BE2C (cell line): ENCODE measurements at places on chromosomes 7 and 10.

DNA sequence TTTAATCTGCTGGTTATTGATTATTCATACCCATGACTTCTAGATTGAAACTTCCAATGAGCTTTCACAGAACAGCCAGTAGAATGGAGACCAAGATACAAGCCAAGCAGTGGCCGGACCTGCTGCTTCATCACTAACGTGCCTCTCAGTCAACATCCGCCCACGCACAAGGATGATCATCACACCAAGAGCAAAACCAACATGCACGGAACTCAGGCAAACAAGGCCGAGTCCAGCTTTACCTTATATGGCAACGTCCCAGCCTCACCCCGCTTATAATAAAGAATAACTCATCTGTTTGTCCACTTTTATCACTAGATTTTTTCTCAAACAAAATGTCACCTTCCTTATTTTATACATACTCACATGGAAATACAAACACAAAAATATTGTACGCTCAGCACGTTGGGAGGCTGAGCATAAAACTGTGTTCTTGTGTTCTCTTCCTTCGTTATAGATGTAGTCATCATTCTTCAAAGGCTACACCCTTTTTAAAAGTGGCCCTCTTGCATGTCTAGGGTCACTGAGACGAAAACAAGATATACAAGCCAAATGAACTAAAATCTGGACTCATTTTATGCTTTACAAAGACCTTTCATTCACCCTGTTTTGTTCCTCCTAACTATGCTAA lies 122.7 kb downstream of the SFMBT2 start:
- no peak for DNase-seq

GRCh38 chr10:46550795-46551700 lies 5.4 kb downstream of the GPRIN2 start:
- DNase-seq = peak; percentile 7

DNA sequence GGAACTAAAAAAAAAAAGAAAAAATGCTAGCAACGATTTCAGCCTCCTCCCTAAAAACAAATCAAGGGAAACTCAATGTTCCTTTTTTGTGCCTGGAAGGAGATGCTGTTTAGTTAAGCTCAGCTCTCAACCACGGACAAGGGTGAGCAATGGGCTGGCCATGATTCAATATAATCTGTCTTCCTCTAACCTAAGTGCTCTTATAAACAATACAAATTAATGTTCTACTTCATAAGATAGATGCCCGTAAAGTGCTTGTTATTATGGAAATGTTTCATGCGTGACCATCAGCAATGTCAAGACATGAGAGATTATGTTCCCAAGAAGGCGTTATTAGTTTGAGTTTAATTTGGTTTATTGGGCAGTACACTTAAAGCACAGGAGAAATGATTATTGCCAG lies 320.3 kb downstream of the SFMBT2 start:
- DNase-seq = no peak

DNA sequence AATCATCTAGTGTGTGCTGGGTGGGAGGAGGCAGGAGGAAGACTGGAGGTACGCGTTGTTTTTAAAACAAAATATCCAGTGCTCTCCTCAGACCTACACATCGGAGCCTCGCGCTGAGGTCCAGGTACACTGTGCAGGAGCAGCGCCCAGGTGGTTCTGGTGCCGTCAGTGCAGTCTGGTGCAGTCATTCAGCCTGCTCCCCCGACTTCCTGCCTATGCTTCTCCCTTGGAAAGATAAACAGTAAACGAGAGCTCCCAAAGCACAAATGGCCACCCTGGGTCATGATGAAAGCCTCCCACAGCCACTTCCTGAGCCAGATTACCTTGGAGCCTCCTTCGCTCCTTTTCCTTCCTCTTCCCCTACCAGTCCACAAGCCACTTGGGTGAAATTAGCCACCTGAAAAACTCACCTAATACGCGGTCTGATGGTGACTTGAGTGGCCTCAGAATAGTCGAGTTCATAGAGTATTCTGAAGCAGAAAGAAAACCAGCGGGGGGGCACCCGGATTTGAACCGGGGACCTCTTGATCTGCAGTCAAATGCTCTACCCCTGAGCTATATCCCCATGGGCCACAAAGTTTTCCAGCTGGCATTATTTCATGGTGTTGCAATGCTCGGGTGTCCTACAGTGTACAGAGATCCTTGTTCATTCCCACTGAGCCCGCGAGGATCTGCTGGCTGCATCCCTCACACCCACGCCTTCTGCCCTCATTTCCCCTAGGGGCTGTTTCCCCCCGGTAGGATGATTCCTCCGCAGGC lies 82.5 kb downstream of the ZNF467 start:
- peak; percentile 80 for DNase-seq

DNA sequence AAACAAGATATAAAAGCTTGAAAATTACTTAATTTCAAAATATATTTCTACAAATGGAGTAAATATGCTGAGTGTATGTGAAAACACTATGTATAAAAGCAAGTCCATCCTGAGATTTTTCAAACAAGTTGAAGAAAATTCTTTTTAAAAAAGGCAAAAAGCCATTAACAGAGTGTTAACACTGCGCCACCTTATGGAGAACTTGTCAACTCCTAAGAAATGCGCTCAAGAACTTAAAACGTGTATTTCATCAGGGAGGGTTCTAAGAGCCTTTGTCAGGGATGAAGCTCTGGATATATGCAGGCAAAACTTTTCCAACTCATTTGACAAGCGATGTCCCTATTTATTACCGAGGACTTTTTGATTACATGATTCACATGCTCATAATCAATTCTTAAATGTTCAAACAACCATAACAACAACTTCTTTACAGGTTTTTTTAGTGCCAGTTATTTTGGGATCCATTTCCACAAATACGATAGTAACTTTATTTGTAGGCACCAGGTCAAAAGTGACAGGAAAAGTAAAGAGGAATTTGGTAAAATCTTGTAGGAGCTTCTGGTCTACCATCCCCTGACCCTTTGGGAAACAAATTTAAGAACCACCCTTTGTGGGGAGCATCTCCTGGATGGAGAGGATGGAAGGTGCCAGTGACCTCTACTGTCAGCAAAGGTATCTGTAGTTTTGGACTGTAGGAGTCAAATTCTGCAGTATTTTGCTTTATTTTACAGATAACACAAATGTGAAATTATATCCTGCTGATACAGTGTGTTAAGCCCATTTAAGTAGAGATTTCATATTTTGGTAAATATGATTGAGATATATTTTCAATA lies 23.2 kb downstream of the CALCR start:
- peak; percentile 22 for DNase-seq

GRCh38 chr7:113085781-113086390 lies 741 bp downstream of the GPR85 start:
- no peak for DNase-seq

DNA sequence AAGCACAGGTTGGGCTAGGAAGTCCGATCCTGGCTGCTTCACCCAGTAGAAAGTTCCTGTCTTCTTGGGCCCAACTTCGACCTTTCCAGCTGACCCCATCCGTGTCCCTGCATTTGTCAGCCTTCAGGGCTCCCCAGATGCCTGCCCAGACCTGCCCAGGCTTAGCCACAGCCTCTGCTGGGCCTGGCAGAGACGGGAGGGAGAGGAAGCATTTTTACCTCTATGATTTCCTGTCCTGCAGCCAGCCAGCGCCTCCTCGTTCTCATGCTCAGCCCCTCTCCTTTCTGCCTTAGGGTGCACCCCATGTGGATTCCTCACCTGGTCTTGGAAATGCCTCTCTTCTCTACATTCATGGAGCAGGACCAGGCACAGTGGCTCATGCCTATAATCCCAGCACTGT lies 3.7 kb downstream of the METTL27 start:
- no peak for DNase-seq

DNA sequence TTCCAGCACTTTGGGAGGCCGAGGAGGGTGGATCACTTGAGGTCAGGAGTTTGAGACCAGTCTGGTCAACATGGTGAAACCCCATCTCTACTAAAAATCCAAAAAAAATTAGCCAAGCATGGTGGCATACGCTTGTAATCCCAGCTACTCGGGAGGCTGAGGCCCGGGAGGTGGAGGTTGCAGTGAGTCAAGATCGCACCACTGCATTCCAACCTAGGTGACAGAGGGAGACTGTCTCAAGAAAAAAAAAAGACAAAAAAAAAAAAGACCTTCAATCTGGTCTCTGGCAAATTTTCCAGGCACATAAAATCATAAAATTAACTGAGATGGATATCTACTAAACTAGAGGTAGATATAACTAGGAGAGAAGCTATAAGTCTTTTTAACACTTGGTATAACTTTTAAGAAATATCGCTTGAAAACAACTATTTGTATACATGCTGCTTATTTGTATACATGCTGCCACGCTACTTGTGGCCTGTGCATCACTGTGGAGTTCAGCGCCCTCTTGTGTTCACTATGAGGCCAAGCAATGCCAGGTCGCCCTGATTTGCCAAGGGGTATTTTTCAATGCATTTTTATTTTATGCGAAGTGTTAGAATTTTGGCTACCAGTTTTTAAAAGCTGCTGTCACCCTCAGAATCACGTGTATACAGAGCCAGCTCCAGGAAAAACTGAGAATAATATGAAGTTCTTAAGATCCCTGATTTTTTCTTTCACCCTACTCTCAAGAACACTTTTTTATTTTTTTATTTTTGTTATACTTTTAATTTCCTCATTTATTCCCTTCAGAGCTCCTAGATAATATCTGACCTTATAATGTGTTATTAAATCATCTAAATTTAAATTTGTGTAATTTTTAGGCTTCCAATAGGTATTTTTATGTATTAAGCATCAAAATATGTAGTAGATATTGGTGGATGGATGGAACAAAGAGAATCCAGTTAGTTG lies 26.7 kb downstream of the CYCS start:
- peak; percentile 64 for DNase-seq

GRCh38 chr10:32937911-32938424 lies 20.1 kb downstream of the ITGB1 start:
- DNase-seq = no peak

DNA sequence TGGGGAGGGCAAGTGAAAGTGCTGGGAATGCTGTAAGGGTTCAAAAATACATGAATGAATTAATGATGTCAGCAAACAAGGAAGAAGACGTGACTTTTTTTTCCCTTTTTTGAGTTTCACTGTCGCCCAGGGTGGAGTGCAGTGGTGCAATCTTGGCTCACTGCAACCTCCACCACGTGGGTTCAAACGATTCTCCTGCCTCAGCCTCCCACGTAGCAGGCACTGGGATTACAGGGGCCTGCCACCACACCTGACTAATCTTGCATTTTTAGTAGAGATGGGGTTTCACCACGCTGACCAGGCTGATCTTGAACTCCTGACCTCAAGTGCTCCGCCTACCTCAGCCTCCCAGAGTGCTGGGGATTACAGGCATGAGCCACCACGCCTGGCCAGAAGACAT lies 30.0 kb downstream of the DENND10 start:
- no peak for DNase-seq

GRCh38 chr10:74103560-74104258 lies 46.9 kb downstream of the AP3M1 start:
- no peak for DNase-seq

GRCh38 chr10:4708123-4708759 lies 117.8 kb upstream of the AKR1E2 start:
- DNase-seq = peak; percentile 36

- no peak for DNase-seq
Observed at GRCh38 chr10:123413353-123413752, 252.8 kb upstream of the GPR26 start.

DNA sequence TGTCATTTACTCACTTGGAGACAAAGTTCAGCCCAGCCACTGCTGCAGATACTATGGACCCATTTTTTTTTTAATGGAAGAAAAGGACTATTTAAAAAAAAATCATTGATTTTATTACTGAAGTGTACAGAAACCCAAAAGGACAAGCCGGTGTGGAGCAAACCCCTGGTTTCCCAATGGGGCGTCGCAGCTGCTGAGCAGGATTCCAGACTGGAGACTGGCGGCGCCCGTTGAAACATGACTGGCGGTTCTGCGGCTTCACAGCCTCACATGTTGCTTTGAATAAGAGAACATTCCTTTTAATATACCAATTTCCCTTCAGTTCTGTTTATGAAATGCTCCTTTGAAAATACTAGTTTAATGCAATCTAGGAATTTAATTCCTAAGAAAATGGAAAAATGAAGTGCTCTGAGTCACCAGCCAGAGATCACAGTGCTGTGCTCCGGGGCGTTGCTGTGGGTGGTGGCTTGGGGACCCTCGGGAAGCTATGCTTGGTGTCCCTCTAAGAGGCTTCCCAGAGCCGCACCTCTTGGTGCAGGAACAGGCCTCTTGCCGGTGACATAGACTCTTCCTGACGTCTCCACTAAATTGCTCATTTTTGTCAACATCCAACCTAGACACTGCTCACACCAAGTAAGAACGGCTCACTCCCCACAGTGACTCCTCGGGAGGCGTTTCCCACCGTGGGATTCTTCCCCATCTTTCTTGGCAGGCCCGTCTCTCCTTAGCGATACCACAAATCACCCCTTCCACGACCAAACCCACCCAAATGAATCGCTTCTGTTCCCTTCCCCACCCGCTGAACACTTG lies 12.0 kb upstream of the VIPR2 start:
- no peak for DNase-seq

DNA sequence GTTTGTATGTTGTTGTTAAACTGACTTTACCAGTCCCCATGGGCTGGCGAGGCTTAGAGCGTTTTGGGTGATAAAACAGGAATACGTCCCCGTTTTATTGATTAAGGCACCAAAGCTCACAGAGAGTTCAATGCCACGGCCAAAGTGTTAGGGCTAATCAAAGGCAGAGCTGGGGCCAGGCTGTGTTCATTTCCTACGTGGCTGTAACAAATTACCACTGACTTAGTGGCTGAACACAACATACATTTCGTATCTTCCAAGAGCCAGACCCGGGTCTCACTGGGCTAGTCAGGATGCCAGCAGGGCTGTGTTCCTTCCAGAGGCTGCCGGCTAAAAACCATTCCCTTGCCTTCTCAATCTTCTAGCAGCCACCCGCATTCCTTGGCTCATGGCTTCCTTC lies 94.4 kb upstream of the HABP2 start:
- no peak for DNase-seq

- no peak for DNase-seq
Observed at GRCh38 chr7:122457325-122457724, 152.8 kb upstream of the FEZF1 start.

DNA sequence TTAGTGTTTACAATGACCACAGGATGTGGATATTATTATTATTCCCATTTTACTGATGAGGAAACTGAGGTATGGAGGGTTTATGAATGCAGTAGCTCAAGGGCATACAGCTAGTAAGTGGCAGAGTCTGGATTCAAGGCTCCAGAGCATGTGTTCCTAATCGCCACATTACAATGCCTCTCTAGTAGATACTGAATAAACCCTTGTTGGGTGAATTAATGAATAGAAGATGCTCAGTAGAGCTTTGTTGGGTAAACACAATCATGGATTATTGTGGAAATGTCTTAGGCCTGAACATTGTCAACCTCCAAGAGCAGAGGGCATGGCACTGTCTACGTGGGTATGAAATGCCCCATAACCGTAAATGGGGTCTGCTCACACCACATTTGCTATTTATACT lies 545.3 kb downstream of the LRMDA start:
- no peak for DNase-seq
